CD4-positive, alpha-beta T cell treated with Interleukin-4 for 1 hour (primary cell): ENCODE measurements at places on chromosomes 12 and 14.

- DNase-seq = no peak
Observed at GRCh38 chr12:50242751-50243191, 40.5 kb downstream of the LIMA1 start.

DNA sequence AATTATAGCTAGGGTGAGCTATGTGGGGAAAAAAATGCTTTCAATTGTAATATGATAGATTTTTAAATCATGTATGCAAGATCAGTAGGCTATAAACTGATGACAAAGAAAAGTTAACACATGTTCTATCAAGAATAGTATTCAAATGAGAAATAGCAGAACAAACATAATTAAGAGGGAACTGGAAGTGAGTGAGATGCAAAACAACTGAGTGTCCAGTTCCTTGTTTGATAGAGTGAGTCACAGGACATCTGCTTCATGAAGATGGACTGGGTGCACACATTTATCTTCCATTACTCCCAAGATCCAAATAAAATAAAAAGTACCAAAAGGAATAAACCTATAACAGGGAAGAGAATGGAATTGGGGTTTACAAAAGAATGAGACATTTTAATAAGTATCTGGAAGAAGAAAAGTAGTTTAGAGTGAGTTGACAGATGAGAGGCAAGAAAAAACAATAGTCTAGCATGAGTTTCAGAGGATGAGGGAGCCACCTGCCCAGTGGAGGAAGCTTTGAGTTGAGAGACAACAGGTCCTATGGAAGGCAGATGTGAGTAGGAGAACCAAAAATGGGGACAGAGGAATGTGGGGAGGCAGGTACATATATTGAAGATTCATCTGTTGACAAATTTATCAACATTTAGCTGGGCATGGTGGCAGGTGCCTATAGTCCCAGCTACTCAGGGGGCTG, 178.1 kb upstream of the ARHGAP5 start:
- DNase-seq = no peak

- no peak for DNase-seq
Observed at GRCh38 chr12:86634456-86635410, 378.5 kb upstream of the MGAT4C start.

DNA sequence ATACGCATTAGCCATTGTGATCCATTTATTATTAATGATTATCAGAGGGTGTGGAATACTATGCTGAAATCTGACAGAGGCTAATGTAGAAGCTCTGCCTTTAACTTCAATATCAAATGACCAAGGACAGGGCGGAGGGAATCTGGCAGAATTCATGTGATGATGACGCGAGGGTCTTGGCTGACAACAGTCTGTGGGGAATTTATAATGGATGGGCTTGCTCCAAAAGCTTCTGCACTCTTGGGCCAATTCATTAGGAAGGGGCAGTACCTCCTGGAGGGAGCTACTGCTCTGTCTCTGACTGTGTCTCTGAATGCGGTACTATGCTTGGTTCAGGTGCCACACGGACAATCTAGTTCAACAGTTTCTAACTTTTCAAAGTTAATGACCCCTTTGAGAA, 46.2 kb downstream of the GALNT8 start:
- DNase-seq = no peak

DNA sequence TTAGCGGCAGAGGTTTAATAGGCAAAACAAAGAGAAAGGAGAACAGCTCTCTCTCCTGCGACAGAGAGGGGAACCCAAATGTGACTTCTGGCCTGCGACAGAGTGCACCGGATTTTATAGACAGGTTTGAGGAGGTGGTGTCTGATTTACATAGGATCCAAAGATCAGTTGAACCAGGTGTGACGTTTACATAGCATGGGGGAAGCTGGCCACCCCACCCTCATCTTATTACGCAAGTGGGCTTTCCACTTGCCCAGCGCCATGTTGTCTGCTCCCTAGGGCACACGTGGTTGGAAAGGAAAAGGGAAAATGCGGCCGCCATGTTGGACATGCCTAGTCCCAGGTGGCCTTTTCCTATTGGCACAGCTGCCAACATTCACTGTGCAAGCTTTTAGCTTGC, 17.4 kb downstream of the BCL2L14 start:
- no peak for DNase-seq

DNA sequence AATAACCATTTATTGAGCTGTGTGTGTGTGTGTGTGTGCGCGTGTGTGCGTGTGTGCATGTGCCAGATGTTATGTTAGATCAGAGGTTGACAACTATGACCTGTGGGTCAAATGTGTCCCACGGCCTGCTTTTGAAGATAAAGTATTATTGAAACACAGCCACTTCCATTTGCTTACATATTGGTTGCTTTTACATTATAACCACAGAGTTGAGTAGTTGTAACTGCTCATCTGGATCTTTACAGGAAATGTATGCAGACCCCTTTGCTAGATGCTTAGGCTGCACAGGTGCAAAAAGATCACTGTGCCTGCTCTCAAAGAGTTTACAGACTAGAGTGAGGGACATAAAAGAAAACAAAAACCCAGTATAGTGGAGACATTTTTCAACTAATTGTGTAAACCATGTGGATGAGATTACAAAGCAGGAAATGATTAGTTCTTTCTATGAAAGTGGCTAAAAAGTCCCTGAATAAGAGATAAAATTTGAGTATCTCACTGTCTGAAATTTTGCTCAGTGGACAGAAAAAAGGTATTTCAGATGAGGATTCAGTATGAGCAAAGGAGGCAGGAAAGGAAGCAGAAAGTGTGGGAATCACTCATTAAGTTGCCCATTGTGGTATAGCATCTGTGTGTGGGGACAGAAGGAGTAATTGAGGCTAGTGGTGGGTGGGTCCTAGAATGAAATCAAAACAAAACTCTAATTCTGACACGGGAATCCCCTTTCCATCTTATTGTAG, 188.4 kb downstream of the PAH start:
- no peak for DNase-seq
